Epithelial cell of proximal tubule (primary cell): ENCODE measurements at places on chromosomes 5 and 9.

GRCh38 chr9:100445161-100445902 lies 18.4 kb downstream of the MSANTD3 start:
- no peak for DNase-seq

- no peak for DNase-seq
Observed at GRCh38 chr5:33671700-33672291, 220.0 kb downstream of the ADAMTS12 start.

DNA sequence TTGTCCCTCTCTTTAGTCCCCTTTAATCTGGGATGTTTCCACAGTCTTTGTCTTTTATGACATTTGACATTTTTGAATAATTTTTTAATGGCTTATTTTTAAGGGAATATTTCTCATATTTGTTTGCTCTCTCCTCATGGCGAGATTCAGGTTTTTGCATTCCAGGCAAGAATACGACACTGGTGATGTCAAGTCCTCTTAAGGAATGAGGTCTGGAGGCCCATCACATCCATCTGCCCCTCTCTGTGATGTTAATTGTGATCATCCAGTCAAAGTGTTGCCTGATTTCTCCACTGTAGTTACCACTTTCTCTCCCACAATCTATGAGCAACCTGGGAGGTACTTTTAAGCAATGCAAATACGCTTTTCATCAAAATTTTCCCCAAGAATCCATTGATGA lies 193.2 kb downstream of the MAST4 start:
- no peak for DNase-seq

GRCh38 chr9:84371737-84372136 lies 31.2 kb upstream of the SLC28A3 start:
- peak; percentile 57 for DNase-seq

DNA sequence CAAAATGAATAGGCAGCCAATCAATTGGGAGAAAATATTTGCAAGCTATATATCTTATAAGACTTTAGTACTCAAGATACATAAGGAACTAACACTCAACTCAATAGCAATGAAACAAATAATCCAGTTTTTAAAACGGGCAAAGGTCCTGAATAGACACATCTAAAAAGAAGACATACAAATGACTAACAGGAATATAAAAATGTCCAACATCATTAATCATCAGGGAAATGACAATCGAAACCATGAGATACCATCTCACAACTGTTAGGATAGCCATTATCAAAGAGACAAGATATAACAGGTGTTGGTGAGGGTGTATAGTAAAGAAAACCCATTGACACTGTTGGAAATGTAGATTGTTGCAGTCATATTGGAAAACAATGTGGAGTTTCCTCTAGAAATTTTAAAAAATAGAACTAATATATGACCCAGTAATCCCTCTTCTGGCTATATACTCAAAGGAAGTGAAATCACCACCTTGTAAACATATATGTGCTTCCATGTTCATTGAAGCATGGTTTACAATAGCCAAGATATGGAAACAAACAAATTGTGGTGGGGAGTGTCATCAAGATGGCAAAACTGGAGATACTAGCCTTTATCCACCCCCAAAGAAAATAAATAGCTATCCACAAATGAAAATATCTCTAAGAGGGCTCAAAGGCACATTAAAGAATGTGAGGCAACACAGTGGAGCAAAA lies 13.9 kb upstream of the BTNL3 start:
- no peak for DNase-seq

- peak; percentile 98 for DNase-seq
Observed at GRCh38 chr5:107365320-107366109, 305.2 kb downstream of the EFNA5 start.

DNA sequence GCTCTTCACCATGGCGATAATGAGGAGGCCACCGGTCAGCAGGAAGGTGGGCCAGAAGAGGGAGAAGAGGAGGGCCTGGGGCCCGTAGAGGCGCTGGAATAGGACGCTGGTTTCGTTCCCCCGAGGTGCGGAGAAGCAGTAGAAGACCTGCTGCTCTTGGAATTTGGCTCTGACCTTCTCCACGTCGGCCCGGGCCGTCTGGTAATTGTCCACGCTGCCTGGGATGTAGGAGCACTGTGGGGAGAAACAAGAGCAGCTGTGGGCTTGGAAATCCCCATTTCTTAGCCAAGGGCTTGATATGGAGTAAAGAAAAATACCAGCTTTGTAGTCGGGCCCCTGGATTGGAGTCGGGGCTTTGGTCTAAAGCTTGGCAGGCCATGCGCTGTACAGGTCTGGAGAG lies 10.4 kb downstream of the KCNMB1 start:
- no peak for DNase-seq

GRCh38 chr9:125568621-125569020 lies 138.4 kb downstream of the MAPKAP1 start:
- no peak for DNase-seq
